Activated CD4-positive, alpha-beta T cell treated with anti-CD3 and anti-CD28 coated beads for 36 hours (primary cell): ENCODE measurements at places on chromosomes 4 and X. TPM values are rescaled to one million over a fixed set of nuclear protein-coding genes. Genes with fewer than 3 reads are reported as not detected.

The PLXNB3 gene
- total RNA-seq: 1.6 TPM

The SYNPO2 gene
- total RNA-seq: 0.16 TPM

The FAT1 gene
- 0.05 TPM for total RNA-seq

- no peak for DNase-seq
Observed at GRCh38 chr4:169854090-169854489, 96.3 kb upstream of the HPF1 start.

DNA sequence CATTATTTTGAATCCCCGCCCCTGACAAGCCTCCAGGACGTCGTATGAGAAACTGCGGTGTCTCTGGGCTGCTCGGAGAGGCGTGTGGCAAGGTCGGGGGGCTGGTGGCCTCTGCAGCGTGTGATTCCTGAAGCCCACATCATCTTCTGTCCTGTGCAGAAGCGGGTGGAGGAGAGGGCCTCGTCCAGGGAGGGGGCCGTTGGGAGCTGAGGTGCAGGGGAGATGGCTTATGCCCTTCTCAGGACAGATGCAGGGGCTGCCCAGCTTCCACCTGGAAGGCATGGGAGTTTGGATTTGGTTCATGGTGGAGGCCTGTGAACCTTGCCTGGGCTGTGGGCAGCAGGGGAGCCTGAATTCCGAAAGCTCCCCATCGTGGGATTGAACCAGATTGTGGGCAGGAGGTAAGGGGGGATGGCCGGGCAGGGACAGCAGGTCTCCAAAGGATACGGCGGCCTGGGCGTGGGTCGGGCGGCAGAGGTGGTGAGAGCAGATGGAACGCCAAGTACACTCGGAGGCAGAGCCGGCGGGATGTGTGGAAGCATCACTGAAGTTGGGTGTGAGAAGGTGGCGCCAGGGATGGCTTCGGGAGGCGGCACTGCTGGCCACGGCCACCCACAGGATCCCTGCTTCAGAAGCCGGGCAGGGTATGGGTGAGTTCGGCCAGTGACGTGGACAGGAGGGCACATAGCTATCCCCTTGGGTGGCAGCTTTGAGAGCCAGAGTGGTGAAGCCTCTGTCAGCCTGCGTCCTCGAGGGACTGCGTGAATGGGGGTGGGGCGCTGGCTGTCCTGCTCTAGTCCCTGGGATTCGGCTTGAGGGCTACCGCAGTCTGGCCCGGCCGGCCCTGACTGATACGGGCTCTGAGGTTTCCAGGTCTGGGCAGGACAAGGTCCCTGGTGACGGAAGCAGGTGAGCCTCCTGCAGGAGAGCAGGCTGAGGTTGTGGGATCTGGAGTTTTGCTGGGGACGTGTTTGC lies 76.3 kb upstream of the ADRA2C start:
- no peak for DNase-seq

DNA sequence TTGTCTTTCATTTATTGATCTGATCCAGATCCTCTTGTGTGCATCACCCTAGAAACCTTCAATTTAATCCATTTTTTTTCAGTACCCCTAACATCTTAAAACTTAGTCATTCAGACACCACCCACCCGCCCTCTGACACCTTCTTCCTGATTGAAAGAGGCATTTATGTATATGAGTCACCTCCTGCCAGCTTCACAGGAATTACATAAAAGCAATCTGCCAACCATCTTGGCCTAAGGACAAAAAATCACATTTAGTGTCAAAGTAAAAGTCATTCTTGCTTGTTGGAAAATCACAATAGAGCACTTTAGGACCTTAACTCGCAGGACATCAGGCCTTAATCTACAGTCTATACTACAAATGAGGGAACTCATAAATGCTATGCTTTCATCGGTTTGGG lies 52.1 kb downstream of the NDST3 start:
- peak; percentile 65 for DNase-seq

- no peak for DNase-seq
Observed at GRCh38 chr4:90145319-90145718, 18.1 kb downstream of the CCSER1 start.

GRCh38 chr4:97762115-97762512 lies 381.2 kb downstream of the STPG2 start:
- DNase-seq: no peak

DNA sequence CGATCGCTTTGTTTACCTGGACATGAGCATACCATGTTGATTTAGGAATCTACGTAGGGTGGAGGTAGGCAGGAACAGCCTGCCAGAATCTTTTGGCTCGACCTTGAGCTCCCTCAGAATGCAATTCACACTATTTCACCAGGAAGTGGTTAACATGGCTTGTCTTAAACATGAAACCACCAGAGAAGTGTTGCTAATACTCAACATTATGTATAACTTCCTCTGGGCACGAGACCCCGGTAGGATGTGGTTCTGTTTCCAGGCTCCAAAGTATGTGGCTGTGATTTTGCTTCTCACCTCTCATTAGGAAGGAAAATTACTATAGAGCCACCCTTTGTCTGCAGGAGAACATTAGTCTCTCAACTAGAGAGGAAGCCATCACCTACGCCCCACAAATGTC lies 59.0 kb upstream of the VCX3B start:
- no peak for DNase-seq
